ENCODE measurements at places on chromosomes 2 and 18.

DNA sequence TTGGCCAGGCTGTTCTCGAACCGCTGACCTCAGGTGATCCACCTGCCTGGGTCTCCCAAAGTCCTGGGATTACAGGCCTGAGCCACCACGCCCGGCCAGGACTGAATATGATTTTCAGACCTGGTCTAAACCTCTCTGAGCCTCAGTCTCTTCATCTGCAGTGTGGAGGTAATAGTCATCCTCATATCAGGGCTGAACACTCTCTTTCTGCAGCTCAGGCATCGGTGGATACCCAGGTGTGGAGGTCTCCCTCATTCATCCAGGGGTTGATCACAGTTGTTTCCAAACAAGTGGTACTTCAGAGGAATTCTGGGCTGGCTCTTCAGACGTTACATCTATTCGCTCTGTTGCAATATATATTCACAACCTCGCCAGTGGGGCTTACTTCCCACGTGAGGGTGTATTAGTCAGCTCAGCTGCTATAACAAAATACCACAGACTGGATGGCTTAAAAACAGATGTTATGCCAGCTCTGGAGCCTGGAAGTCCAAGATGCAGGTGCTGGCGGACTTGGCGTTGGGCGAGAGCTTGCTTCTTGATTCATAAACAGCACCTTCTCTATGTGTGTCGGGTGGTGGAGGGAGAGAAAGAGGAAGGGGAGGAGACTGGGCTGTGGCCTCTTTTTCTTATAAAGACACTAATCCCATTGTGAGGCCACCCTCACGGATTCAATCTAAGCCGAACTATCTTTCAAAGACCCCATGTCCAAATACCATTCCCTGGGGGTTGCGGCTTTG lies 2.9 kb upstream of the MBP start:
- DNase-seq = no peak

GRCh38 chr2:106363791-106364190 lies 104.4 kb downstream of the RGPD3 start:
- DNase-seq = no peak

- no peak for DNase-seq
Measured at GRCh38 chr18:37464257-37464656, 101.3 kb downstream of the CELF4 start.

DNA sequence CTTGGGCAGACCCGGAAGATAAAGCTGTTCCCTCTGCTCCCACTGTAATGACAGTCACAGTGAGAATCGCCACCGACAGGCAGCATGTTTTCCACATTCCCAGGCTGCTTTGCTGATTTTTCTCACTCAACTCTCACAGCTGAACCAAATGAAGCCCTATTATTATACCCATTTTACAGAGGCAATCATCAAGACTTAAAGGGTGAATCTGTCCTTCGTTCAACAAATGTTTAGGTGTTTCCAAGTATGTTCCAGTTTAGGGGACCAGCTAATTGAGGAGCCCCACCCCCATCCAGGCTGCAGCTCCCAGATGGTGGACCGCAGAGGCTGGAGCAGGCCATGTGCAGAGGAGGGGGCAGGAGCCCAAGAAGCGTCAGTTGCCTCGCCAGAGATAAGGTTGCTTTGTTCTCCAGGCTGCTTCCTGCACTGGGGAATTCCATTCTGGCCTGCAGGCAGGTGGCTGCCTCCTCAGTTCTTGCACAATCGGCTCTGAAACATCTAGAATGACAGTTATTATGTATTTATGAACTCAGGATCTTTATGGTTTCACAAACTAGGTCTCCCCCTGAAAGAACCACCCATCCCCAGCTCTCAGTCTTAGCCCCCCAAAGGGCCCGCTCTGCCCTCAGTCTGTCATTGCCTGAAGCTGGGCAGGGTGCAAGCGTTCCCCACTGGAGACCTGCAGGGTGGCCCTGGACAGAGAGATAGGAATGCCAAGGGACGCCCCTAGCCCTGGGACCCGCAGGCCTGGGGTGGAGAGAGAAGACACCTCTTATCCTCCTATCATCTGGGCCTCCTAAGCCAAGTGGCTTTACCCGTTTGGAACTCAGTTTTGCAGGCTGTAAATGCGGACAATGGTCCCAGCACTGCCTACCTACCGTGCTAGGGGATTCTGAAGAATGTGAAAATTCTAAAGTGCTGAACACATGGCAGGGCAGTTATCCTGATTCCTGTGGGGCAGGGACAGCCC lies 49.1 kb upstream of the MYCN start:
- no peak for DNase-seq

- no peak for DNase-seq
Measured at GRCh38 chr2:158488442-158489216, 31.9 kb downstream of the PKP4 start.

GRCh38 chr18:9483526-9483925 lies 8.2 kb downstream of the RALBP1 start:
- no peak for DNase-seq

DNA sequence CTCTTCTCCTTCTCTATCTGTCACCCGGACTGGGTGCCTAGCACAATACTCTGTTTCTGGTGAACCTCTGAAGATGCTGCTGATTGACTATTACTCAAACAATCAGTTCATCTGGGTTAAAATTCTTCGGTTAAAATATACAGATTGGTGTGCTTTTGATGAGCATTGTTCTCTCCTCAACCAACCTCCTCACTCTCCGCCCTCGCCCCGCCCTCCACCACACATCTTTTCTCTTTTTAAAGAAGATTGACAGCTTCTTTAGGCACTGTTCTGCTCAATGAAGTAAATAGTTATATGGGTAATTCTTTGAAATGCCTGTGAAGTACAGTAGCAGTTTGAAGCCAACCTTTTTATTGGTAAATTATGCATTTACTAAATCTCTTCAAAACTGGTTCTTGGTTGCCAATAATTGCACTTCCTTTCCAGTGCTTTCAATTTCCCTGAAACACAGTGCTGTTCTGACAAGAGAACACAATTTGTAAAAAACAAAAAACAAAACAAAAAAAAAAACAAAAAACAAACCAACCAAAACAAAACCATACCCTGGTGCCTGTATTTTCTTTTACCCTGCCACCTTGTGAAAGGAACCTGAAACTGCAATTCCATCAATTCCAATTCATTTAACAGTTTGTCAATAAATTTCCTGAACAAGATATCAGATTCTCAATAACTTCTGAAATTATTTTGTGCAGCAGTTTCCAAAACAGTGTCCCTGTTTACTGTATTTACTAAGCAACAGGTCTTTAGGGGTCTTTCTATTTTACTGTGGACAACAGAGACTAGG lies 188.6 kb downstream of the LRP1B start:
- no peak for DNase-seq

DNA sequence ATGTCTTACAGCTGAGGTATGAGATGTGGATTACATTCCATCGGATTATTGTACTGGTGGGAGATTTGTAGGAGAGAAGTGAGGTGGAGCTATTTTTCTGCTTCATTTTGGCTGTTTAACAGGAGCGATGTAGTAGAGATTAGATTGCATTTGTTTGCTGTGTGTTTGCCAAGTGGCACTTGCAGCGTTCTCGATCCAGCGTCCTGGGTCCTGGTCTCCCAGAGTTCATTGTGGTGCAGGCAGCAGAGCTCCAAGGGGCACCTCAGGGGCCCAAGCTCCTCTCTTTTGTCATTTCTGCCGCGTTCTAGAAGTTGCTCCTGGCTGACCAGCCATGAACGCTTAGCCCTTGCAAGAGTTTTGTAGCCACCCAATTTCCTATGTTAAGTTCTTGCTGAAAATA lies 210.1 kb upstream of the APCDD1 start:
- DNase-seq = no peak

DNA sequence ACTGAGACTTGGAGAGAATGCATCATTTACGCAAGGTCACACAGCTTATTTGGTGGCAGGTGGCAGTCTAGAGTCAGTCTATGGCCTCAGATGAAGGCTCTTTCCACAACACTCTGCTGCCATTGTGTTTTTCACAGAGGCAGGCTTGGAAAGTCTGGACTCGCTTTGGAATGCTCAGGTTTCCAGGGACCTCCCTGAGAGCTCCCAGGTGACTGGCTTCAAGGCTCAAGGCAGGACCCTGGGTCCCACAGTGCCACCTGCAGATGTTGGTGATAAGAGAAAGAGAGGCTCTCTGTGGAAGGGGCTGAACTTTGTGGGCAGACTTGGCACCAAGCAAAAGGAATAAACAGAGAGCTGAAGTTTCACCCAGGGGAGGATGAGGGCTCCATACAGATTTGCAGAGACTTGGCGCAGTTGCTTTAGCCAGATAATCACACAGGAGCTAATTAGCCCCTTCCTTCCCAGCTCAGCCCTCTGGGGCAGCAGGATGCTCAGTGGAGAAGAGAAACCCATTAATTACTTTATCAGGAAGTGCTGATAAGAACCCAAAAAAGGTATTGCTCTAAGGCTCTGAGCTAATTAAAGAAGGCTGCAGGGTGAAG lies 103.5 kb downstream of the LBH start:
- DNase-seq = no peak

DNA sequence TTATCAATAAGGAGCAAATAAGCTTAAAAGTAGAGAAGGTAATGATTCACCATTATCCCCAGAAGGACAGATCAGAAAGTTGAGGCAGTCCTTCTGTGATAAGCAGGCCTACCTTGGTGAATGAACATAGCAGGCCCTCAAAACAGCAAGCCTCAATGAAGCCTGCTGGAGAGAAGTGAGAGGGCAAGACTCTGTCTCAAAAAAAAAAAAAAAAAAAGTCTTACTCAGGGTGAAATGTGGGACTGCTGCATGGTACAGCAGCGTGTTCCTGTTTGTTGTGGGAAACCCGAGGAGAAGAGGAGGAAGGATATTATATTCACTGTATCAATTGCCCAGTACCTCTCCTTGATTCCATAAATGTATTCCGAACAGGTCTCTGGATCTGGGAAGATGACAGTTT lies 8.7 kb upstream of the HAT1 start:
- DNase-seq = no peak

DNA sequence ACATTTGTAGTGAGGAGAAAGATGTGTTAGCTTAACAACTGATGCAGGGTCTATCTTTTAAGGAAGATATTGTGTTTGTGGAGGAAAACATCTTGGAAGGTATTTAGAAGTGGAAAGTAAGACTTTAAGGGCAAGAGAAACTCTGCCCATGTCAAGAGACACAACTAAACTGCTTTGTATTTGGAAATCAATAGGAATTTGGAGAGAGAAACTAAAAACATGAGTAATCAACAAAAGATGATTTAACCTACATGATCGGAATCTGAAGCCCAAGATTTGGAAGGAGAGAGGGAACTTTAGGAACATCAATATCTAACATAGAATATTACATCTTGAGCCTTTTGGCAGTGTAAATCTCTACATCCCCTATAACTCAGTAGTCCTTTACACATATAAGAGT lies 184.2 kb upstream of the COL3A1 start:
- DNase-seq = no peak

DNA sequence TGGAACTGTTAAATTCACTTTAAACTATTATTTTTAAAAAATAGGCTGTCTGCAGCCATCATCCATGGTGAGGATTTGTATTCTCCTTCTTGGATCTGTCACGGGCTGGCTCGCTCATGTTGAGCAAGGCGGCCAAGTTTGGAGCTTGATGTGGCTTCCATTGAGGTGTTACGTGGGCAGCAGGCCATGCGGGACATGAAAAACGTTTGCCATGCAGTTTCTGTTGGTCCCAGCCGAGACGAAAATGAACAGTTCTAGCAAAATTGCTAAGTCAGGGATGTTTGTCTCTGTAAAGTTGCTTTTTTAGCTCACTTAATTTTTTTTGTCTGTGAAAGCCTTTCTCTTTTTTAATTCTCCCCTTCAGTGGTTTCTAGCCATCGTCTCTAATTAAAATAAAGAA lies 70.2 kb upstream of the MGAT5 start:
- no peak for DNase-seq

DNA sequence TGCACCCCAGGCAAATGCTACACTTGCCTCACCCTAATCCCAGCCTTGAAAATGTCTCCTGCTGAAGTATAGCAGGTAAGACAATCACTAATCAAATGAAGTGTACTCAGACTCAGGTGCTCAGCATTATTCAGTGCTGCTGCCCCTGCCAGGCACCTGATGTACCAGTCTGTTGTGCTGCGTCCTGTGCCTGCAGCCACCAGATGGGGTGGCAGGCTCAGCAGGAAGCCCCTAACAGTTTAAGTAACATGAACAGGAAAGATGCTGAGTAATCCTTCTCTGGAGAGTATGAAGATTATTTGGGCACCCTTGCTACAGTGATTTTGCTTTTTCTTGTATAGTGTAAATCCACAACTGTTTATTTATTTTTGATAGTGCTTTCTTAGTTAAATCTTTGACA lies 69.1 kb downstream of the TACR1 start:
- DNase-seq = no peak

DNA sequence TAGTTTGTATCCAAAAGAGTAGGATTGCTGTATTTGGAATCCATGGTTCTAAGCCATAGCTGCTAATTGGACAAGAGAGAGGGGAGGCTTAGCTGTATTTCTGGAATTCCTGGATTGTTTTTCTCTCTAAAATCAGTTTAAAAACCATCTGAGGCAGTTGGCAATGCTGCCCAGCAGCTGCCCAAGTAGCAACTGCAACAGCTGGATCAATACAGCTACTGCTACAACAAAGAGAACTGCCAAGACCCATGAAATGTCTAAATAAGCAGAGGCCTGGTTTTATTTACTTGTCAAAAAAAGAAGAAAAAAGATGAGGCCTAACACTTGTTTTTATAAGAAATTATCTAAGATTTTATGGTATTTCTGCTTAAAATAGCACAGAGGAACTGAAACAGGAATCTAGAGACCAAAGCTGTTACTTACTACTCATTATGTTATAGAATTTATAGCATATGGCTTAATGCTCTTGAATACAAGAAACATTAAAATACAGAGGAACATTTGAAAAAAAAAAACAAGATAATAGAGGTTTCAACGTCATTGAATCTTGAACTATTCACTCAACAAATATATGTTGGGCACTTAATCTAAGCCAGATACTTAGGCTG lies 39.1 kb downstream of the TMEFF2 start:
- DNase-seq = no peak

GRCh38 chr2:76946631-76947145 lies 575.5 kb downstream of the LRRTM4 start:
- no peak for DNase-seq

GRCh38 chr18:55251254-55251971 lies 292.2 kb upstream of the CCDC68 start:
- no peak for DNase-seq

DNA sequence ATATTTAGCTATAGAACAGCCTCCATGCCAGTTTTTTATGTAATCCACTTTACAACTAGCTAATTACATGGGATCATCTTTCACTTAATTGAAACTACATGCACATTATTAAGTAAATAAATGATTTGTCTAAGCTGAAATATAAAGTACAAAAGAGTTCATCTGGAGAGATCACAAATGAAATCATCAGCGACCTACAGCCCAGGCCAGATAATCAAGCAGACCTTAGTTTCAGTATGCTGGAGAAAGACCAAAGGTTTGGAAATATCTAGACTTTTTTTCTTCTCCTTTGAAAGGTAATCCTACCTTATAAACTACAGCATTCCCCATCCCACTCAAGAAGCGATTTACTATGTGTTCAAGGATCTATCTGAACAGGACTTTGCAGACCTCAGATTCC lies 26.5 kb downstream of the FIGN start:
- no peak for DNase-seq
